ENCODE measurements at places on chromosomes 16 and 17.

DNA sequence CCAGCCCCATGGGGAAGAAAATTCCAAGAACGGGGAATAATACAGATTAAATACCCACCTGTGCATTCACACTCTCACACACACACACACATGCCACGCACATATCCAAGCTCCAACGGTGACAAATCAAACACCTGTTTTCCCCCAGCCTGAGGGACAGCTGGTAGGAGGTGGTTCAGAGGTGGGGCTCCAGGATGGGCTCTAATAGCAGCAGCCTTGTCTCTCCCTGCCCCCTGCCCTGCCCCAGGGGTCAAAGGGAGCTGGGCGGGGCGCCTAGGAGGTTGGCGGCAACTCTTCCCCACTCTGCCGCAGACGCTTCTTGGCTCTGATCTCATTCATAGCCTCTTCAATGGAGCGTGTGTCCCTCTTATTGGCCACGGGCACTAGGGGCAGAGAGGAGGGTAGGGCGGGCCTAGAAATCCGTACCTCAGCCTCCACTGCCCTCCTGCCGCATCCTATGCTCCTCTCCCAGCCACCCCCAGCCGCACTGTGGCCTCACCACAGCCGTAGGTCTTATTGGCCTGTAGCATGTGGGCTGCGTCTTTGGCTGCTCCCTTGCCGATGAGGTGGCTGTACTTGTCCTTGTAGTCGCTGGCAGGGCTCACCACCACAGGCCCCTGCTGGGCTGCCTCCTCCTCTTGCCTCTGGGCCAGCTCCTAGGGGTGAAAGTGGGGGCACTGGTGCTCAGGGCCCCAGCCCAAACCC, 8.2 kb downstream of the SPAG7 start:
- peak; percentile 57 for DNase-seq

GRCh38 chr17:2034157-2034556, 4.2 kb downstream of the DPH1 start:
- no peak for DNase-seq

DNA sequence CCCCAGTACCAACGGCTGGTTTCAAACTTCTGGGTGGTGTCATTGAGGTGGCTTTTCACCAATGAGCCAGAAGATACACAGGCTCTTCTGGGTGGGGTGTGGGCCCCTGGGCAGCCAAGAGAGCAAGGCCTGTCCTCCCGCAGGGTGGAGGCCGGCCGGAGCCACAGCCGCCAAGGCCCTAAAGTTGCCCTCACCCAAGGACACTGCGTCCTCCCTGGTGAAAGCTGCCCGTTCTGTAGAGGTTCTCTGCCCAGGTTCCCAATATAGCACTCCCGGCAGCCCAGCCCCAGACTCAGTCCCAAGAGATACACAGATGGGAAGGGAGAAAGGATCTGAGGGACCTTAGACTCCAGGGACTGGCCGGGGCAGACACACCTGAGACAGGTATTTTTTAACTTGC, 10.7 kb upstream of the CACNG1 start:
- DNase-seq = no peak

- DNase-seq = peak; percentile 67
Measured at GRCh38 chr16:87278191-87279093, 38.8 kb downstream of the C16orf95 start.

DNA sequence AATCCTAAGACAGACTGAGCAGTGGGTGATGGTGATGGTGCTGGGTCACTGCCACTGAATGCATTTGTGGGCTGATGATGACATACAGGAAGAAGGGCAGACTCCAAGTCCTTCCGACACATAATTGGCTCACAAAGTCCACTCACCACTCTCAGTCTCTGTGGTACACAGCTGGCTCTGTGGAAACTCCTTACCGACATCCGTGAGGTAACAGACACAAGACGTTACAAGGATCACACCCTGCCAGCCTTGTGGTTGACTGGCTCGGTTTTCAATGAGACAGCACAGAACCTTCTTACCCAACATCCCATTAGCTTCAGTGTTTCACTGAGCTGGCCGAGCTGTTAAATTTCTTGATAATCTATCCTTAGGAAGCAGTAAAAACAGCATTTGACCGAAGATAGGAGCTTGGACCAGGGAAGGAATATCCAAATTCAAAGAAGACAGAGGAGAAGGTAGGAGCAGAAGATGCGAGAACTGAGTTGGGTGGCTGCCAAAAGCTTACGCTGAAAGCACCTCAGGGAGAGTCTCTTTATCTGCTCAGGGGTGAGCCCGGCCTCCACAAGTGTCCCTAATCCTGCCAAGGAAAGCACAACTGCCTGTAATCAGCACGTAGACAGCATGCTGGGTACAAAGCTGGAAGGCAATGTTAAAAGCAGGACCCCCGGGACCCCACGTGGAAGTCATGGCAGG, 5.5 kb upstream of the MXRA7 start:
- peak; percentile 86 for DNase-seq

DNA sequence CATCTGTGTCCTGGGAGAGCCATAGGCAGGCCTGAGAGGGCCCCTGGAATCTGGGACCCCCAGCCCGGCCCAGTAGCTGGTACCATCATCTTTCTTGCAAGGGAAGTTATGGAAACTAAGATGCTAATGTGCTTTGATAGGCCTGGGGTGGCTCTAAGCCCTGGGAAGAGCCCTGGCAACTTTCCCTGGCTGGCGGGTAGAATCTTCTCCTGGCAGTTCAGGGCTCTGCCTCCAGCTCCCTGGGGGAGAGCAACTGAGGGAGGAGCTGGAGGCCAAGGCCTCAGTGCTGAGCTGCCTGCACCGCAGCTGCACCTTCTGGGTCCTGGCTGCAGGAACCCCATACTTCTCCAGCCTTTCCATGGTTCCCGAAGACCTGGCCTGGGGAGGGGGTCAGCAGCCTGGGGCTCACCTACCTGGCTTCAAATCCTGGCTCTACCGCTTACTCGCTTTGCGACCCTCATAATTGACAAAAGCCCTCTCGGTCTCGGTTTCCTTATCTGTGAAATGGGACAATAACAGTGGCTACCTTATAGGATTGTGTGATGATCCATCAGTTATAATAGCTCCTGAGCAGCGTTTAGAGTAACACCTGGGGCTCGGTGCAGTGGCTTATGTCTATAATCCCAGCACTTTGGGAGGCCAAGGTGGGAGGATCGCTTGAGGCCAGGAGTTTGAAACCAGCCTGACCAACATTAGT, 333.7 kb downstream of the SEC14L1 start:
- no peak for DNase-seq

- no peak for DNase-seq
Measured at GRCh38 chr17:49454050-49454449, 39.4 kb upstream of the PHB1 start.

DNA sequence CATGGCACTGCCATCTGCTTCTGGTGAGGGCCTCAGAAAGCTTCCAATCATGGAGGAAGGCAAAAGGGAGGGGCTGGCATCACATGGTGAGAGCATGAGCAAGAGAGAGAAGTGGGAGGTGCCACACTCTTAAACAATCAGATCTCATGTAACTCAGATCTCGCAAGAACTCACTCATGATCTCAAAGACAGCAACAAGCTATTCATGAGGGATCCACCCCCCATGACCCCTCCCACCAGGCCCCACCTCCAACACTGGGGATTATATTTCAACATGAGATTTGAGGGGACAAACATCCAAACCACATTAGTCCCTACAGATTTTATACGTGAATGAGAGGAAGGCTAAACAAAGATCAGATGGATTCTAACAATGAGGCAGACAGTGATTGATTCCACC, 8.9 kb upstream of the TMEM132E start:
- DNase-seq = no peak

DNA sequence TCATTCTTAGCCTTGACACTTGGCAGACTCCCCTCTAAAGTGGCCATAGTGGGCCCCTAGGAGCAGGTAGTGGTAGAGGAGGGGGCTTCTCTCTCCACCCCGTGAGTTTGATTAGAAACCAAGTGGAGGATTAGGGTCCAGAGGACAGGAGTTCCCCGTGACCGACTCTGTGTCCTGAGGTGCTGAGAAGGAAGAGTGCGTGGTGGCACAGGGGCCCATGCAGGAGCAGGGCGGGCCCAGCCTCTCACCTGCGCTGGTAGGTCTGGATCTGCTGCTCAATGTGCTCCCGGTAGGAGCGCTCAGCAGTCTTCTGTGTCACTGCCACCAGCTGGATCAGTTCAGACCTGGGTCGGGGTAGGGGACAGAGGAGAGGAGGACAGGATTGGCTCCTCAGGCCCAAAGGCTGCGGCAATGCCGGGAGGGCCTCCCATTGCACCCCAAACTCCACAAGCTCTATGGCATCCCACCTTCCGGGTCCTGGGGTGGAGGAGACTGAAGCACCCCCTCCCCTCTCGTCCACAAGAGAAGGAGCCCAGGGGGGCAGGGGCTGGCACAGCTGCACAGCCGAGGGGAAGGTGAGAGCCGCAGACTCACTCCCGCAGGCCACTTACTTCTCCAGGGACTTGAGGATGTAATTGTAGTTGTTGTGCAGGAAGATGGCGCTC, 6.2 kb downstream of the ZACN start:
- DNase-seq = no peak

DNA sequence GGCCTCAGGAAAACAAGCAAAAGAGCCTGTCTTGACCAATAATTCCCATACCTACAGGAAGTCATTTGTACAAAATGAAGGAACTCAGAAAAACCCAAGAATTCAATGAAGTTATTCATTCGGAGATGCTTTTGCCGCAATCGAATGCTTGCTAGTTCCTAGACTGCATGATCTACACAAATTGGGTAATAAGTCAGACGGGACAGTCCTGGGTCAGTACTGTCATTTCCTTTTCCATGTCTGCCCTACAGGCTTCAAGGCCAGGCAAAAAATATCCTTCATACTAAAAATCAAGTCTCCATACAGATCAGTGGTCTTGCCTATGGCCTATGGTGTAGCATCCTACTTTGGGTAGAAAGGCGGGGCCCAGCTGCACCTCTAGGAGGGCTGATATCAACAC, 71.4 kb downstream of the CFDP1 start:
- DNase-seq = no peak

Data from small intestine (tissue), 16 donors.